ENCODE measurements at places on chromosomes 5 and 9.

GRCh38 chr5:81297531-81297930, 3.9 kb upstream of the ZCCHC9 start:
- no peak for DNase-seq

DNA sequence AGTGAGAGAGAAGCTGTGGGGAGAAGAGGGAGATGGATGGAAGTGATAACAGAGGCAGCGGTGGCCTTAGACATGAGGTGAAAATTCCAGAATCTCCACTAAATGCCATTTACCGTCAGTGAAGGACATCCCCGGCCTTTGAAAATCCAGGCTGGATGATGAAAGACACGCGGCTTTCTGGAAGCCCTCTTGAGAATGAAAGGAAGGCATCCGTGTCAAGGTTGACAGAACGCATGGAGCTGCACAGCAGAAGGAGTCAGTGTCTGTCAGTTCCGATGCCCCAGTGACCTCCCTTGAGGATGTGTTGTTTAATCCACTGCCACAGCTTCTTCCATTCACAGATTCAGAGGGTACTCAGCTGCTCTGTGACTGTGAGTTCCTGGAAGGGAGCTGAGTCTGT, 114.9 kb downstream of the ICE1 start:
- DNase-seq = no peak

GRCh38 chr9:70595211-70595610, 180.8 kb upstream of the KLF9 start:
- DNase-seq = no peak

DNA sequence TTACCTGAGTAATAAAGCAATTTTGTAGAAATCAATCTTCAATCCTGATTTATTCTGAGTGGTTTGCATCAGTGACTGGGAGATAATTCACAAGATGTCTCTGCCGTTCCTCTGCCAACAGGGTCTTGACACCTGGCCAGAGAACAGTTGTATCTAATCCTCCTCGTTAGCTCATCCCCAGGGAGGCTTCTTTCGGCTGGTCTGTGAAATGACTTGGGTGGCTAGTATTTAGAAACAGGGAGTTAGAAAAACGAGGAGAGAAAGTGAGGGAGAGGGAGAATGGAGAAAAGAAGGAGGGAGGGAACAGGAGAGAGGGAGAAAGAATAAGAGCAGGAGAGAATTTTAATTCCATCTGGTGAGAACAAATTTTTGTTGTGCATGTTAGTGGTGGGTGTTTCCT, 600.2 kb upstream of the TLE4 start:
- no peak for DNase-seq

- no peak for DNase-seq
These were observed 83.1 kb downstream of the EDIL3 start for GRCh38 chr5:84301535-84301934.

- DNase-seq = no peak
These were observed 162.5 kb upstream of the KIF2A start for GRCh38 chr5:62143268-62144229.

DNA sequence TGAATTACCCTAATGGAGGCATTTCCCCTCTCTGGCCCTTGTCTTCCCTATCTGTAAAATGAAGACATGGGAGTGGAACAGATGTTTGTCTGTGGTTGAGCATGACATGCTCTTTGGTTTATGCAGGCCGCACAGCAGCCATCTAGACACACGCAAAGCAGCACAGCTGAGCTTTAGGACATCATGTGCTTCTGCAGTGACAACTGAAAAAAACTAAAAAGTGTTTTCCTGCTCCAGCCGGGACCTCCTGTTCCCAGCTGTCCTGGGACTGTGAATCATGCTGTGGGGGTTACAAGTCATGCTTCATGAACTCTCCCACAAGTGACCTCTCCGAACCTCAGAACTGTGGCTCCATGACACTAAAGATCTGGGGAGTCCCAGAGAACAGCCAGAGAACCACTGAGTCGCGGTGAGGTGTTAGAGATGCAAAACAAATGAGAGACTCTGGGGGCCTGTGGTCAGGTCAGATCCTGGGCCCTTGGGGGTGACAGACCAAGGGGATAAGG, 1.7 kb downstream of the SMIM3 start:
- DNase-seq = no peak

- DNase-seq = no peak
These were observed 91.6 kb downstream of the DMAC1 start for GRCh38 chr9:7707934-7708333.

GRCh38 chr9:127084076-127085039, 38.1 kb downstream of the ANGPTL2 start:
- DNase-seq = no peak

GRCh38 chr5:117454716-117455212, 880.1 kb upstream of the SEMA6A start:
- DNase-seq = peak; percentile 57
